ENCODE measurements at places on chromosomes 3 and 15.

- DNase-seq: peak; percentile 53
Observed at GRCh38 chr3:10273702-10274305, 18.9 kb downstream of the GHRL start.

- DNase-seq: no peak
Observed at GRCh38 chr3:27971600-27971999, 249.5 kb upstream of the EOMES start.

GRCh38 chr15:63597038-63597790 is at the start of gene FBXL22:
Gene FBXL22 (plus strand): TSS chr15:63597387. CDS start chr15:63597393, 6 bp downstream.
- no peak for DNase-seq

GRCh38 chr3:126737527-126737926 is 33.5 kb downstream of the CHCHD6 start:
- DNase-seq: no peak

- no peak for DNase-seq
Observed at GRCh38 chr15:68524753-68525584, 53.8 kb upstream of the CORO2B start.

GRCh38 chr3:73332558-73332957 is 271.1 kb downstream of the EBLN2 start:
- DNase-seq: no peak

- peak; percentile 3 for DNase-seq
Observed at GRCh38 chr3:79517766-79518413, 249.9 kb downstream of the ROBO1 start.

- no peak for DNase-seq
Observed at GRCh38 chr15:68192117-68192516, 13.0 kb downstream of the CALML4 start.

GRCh38 chr3:107824822-107825371 is 265.9 kb downstream of the CD47 start:
- no peak for DNase-seq

GRCh38 chr3:119551598-119551997 is 7.8 kb downstream of the CD80 start:
- DNase-seq: no peak

DNA sequence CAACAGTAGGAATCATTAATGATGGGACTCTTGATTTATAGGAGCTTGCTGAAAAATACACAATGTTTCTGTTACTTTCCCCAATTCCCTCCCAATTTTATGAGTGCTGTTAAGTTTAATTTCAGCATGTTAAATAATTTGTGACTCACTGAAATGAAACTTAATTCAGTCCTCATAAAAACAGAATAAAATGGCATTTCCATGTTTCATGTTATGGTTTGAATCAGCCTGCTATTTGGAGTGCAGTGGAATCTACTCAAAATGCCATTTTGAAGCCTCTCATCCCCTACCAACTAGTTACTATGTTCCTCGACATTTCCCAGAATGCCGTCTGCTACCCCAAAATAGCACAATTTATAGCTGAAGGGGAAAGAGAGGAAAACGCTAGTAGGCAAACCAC is 237.5 kb downstream of the ADAMTS17 start:
- no peak for DNase-seq

- DNase-seq: no peak
Observed at GRCh38 chr3:42276141-42277132, 10.5 kb upstream of the CCK start.

DNA sequence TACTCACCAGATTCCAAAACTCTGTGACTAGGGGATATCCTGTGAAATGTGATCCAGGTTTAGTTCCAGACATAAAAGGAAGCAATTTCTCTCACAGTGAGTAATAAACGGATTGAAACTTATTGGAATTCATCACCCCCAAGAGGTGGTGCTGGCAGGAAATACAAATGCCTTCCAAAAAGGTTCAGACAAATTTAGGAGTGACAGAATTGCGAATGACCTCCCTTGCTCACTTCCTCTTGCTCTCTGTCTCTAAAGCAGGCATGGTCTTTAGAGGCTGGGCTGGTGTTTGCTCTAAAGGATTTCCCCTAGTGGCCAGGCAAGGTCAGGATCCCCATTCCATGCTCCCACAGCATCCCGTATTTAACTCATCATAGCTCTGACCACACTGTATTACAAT is 449.4 kb upstream of the PPP2R3A start:
- no peak for DNase-seq

DNA sequence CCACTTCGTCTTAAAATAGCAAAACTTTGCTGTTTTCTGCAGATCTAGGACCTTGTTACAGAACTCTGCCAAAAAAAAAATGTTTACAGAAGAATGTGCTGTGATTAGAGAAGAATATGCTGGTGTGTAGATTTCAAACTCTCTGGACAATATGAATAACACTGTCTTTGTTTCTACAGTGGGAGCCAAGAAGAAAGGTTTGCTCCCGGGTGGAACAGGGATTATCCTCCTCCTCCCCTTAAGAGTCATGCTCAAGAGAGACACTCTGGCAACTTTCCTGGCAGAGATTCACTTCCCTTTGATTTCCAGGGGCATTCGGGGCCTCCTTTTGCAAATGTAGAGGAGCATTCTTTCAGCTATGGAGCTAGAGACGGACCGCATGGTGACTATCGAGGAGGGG is 27.3 kb downstream of the RBM6 start:
- DNase-seq: no peak

- DNase-seq: peak; percentile 55
Observed at GRCh38 chr3:134650431-134651346, at the start of gene KY. Gene KY (minus strand): TSS chr3:134651022. CDS start chr3:134650960, 62 bp downstream.
